Body of pancreas (tissue), 4 donors: ENCODE measurements at places on chromosomes 2 and 18.

DNA sequence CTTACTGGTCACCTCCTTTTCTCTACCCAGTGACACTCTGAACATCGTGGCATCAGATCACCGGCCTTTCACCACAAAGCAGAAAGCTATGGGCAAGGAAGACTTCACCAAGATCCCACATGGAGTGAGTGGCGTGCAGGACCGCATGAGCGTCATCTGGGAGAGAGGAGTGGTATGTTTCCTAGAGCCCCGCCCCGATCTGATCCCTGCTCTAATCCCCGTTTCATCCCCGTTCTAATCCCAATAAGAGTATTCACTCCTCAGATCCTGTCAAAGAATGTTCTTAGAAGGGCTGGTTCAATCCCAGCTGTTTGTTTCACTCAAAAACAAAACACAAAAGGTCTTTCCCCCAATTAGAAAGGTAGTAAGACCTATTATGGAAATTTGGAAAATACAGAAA lies 30.4 kb upstream of the MAPRE3 start:
- DNase-seq = no peak

DNA sequence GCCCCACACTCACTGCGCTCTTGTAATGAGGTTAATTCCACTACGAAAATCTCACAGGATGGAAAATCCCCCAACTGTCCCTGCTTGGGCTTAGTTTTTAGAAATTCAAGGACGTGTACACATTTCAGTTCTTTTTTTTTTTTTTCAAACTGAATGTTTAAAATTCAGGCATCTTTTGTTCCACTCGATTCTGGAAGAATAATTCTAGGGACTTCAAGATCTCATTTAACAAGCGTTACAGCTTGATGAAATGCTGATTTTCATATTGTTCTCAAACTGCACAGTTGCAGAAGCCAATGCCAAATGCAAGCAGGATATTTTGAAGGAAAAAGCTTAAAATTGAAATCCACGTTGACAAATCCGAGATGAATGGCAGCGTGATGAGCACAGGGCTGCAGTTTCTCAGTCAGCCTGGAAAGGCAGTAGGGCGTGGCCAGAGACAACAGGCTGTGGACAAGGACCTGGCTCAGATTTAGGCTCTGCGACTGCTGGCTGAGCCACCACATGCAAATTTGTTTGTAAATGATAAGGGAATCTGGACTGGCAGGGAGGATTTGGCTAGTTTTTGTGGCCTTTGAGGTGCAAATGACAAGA lies 128.1 kb upstream of the MYCN start:
- no peak for DNase-seq

- no peak for DNase-seq
Observed at GRCh38 chr2:234536178-234536965, 39.5 kb upstream of the ARL4C start.

DNA sequence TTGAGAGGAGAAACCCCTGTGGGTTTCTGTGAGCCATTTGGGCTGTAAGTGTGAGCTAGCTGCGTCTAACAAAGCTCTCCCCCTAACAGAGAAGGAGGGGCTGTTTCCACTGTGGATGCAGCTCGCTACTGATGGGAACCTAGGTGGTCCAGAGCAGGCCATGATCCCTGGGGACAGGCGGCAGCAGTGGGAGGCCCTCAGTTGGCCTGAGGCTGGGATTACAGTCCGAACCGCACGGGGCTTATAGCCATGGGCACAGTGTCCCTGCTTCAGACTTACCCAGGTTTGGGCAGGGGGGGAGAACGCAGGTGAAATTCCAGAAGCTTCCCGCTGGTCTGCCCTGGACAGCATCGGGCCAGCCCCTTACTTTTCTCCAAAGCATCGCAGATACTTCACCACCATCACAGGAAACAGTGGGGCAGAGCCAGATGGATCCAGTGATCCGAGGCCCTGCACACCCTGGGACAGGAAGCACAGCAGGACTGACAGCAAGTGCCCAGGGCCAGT lies 139.4 kb downstream of the SEPTIN10 start:
- no peak for DNase-seq

GRCh38 chr2:208783184-208783583 lies 376.6 kb downstream of the PTH2R start:
- DNase-seq = no peak

GRCh38 chr2:181959508-181959907 lies 26.1 kb upstream of the PPP1R1C start:
- no peak for DNase-seq

- DNase-seq = no peak
Observed at GRCh38 chr18:35088921-35089320, 47.7 kb downstream of the MAPRE2 start.

- no peak for DNase-seq
Observed at GRCh38 chr2:29910960-29911359, 10.4 kb downstream of the ALK start.

GRCh38 chr2:86055314-86055713 lies 50.4 kb downstream of the POLR1A start:
- DNase-seq = no peak

DNA sequence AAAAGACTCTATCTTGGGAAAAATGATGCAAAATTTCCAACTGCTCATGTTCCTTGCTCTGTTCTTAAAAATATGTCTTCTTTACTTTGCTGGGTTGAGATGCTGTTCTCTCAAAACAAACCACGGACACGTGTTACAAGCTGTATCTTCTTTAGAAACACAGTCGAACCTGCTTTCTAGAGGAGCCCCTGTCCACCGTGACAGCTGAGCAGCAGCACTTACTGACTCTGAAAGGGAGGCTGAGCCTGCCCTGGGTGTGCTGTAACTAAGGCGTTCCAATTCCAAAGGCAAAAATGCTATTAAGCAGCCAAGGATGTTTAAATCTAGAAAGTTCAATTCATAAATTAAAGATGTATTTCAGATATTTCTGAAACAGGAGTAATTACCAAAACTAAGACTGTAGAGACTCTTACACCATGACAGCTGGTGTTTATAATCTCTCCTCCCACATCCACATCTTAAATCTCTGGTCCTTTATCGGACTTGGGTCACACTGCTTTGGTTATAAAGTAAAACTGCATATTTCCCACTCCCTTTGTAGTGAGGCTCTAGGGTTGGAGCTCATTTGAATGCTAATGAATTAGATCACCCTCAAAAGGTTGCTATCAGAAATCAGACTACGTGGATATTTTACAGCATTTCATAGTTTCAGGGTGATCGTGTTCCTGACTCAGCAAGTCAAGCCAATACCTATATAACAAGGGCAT lies 281.2 kb upstream of the LYPD1 start:
- no peak for DNase-seq

DNA sequence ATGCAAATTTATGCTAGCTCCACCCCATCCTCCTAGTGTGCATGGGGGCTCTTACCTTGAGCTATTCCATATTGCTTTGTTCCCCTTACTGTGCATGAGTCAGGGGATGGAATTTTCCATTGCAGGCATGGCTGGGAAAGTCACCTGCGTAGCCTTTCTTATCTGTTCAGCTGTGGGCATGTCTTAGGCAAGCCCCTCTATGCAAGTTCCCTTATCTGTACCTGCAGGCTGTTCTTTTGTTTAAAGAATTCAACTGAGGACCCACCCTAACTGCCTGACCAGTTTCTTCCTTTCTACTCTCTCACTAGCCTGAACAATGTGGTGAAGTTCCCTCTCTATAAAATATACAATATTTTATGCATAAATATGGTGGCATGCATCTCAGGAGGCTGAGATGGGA lies 54.2 kb upstream of the CDCA7 start:
- DNase-seq = no peak

DNA sequence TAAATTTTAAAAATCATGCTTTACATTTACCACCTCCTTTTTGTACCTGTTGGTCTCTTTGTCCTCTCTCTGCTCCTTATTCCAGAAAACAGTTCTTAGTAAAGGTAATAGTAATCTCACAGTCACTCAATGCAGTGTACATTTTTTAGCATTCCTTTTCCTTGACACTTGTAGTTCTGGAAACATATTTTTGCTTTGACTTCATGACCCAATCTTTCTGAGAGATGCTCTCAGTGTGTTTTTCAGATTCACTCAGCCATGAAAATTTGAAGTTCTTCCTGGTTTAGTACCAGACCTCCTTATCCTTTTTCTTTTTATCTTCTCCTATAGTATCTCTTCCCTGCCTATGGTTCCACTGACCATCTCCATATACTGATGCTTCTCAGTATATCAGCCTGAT lies 747.5 kb upstream of the ZEB2 start:
- DNase-seq = no peak

DNA sequence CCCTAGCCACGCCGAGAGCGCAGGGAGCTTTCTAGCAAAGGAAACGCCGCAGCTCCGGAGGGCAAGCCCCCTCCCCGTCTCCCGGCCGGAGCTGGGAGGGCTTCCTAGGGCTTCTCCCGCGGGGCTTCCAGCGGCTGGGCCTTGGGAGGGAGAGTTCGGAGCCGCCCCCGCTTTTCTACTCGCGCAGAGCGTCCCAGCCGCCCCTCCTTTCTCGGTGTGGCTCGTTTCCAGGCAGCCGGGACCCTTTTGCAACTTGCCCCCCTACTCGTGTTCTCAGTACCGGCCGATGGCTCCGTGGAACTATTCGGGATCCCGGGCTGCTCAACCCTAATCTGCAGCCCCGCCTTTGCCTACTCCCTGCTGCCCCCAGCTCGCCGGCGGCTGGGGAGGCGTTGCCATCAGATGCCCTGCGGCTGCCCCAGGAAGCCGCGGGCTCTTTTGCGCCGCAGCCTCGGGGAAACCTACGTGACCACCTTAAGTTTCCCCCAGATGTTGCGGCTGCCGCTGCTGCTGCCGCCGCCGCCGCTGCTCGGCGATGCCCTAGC lies 1.5 kb upstream of the NR4A2 start:
- DNase-seq = peak; percentile 67

GRCh38 chr2:86074256-86074655 lies 31.4 kb downstream of the POLR1A start:
- no peak for DNase-seq

- no peak for DNase-seq
Observed at GRCh38 chr2:163601377-163601776, 134.4 kb downstream of the FIGN start.

- no peak for DNase-seq
Observed at GRCh38 chr2:145016711-145017110, 496.8 kb upstream of the ZEB2 start.

DNA sequence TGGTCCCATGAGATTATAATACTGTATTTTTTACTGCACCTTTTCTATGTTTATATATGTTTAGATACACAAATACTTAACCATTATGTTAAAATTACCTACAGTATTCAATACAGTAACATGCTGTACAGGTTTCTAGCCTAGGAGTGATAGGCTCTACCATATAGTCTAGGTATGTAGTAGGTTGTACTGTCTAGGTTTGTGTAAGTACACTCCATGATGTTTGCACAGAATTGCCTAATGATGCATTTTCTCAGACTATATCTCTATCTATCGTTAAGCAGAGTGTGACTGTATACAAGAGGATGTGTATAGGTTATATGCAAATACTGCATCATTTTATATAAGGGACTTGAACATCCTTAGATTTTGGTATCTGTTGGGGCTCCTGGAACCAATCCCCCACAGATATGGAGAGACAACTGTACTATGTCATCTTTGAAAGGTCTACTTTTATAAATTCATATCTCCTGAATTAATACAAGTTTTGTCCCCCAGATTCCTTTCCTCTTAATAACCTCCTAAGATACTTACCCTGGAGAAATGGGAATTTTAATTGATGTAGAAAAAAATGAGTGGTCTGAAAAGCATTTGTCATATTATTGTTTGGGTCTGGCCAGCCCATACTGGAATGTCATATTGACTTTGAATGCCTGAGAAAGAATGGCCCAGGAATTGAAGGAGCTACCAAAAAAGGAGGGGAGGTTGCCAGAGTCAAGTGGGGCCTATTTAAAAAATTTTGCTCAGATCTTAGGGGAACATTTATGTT lies 36.6 kb downstream of the EHBP1 start:
- no peak for DNase-seq

- DNase-seq = no peak
Observed at GRCh38 chr18:80035997-80036396, 1.8 kb downstream of the RBFA start.

DNA sequence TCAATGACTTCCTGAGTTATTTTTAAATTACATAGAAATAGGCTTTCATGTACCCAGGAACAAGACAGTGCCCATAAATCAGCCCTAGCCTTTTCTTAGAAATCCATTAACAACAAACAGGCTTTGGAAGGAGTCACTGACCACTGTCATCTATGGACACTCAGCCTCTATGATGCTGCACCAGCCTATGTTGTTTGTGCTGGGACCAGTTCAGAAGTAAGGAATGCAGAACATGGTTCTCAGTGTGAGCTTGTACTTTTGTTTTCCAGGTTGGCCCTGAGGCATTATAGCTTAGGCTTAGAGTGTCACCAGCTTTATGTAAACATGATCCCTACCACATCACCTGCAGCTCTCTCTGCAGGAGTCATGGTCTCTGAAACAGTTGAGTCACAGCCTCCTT lies 335.7 kb upstream of the CDH7 start:
- DNase-seq = no peak

DNA sequence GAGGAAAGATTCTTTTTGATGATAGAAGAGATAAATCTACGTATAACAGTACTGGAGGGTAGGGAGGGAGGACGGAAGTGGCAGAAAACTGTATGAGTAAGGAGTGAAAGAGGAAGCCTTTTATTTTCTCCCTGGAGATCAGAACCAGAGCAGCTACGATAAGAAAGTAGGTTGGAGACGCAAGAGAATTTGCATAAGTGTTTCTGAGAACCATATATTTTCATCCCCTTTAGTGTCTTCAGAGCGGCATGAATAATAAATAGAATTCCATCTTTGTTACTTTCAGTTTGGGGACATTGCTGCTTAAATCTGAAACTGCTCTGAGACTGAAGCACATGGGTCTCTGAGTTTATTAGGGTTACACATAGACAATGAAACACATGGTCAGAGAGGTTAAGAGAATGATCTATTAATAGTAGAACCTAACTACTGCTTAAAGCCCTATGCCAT lies 230.2 kb upstream of the TNP1 start:
- no peak for DNase-seq

- no peak for DNase-seq
Observed at GRCh38 chr18:34893239-34893638, 148.0 kb upstream of the MAPRE2 start.

- peak; percentile 76 for DNase-seq
Observed at GRCh38 chr2:28390746-28391563, 1.7 kb upstream of the FOSL2 start.

DNA sequence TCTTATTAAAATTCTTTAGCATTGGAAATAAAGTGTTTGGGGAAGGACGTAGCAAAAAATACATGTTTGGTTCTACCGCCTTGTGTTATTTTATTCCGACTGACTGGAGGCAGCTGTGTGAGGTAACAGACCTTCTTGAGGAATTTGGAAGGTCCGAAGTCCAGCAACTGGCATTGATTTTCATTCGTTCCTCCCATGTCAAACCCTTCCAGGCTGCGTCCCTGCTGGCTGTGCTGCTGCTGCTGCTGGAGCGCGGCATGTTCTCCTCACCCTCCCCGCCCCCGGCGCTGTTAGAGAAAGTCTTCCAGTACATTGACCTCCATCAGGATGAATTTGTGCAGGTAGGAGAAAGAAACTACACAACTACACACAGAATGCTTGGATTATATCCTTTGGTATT lies 21.8 kb downstream of the CNDP1 start:
- no peak for DNase-seq

GRCh38 chr2:197079832-197080555 lies 153.5 kb upstream of the PGAP1 start:
- DNase-seq = no peak

GRCh38 chr2:198717451-198717850 lies 740.3 kb downstream of the SATB2 start:
- DNase-seq = no peak

GRCh38 chr2:126154256-126154785 lies 501.6 kb upstream of the GYPC start:
- no peak for DNase-seq

GRCh38 chr2:185335879-185336278 lies 402.7 kb upstream of the FSIP2 start:
- no peak for DNase-seq
